Activated T-cell treated with anti-CD3 and anti-CD28 coated beads, Interleukin-2, amount 50 U/mL, for 1 hour (primary cell): ENCODE measurements at places on chromosomes 7 and 10.

DNA sequence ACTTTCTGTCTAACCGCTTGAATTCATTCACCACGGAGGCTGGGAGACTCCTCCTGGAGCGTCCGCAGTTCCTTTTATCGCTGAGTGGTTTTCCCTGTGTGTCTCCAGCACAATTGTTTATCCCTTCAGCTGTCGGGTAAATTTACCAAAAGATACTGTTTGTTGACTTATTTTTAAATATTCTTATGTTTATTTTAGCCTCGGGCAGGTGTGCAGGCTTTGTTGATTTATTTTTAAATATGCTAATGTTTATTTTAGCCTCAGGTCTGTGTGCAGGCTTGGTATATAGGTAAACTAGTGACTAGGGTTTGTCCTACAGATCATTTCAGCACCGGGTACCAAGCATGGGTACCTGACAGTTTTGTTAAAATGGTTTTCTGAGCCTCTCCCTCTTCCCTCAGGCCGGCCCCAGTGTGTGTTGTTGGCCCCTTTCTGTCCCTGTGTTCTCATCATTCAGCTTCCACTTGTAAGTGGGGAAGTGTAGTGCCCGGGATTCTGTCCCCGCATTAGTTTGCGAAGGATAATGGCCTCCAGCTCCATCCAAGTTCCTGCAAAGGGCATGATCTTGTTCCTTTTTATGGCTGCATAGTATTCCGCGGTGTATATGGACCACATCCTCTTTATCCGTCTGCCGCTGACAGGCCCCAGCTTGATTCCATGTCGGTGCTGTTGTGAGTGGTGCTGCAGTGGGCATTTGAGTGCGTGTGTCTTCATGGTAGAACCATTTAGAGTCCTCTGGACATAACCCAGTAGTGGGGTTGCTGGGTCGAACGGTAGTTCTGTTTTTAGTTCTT, 5.3 kb downstream of the GET4 start:
- no peak for DNase-seq

DNA sequence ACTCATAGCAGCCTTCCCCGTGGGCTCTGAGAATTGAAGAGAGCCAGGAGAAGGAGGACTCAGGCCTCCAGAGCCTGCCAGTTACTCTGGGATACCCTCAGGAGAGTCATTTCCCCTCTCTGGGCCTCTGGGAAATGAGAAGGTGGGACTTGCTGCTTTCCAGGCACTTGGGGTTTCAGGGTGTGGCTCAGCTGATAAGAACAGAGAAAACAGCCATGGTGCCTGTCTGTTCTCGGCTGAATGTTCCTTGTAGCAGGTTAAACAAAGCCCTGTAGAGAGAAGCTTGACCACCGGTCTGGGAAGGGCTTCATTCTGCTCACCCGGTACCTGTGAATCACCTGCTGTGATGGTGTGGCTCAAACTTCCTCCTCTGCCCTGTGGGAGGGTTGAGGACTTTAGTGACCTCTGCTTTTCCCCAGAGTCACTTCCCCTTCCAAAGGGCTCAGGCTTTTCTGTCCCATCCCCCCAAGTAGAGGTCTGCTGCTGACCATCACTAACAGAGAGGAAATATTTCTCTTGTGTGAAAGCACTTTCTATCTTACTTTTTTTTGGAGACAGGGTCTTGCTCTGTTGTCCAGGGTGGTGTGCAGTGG, 212.4 kb upstream of the GALNT17 start:
- no peak for DNase-seq

DNA sequence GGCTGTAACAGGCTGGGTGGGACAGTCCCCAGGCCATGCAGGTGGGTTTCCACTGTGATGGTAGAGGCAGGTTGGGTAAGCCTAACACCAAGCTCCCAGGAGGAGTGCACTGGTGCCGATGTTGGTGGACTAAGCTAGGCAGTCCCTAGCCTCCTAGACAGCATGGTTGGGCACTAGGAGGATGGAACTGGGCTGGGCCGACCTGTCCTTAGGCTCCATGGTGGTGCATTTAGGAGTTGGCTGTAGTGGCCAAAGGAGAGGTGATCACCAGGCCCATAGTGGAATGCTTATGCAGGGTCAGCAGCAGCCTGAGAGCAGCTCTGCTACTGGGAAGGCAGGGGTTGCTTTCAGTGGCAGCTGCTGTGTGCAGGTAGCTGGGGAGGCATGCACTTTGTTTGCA, 247.7 kb upstream of the CNTNAP2 start:
- DNase-seq = no peak

DNA sequence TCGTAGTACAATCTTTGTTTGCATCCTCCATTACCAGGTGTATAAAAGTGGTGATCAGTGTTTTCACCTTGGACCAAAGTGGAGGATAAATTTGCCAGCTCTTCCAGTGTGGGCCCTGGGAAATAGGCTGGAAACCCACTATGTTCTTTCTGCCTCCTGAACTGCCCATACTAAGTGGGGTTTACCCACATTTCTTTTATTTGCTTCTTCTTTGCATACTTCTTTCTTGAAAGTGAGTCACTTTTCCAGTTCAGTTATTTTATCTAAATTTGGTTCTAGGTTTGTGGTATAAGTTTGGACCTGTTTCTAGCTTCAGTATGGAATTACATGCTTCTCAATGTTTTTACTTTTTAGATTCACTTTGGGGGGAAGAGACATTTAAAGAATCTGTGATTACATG, 126.2 kb upstream of the ACBD5 start:
- DNase-seq = no peak

- no peak for DNase-seq
Observed at GRCh38 chr10:69891057-69891617, 89.4 kb downstream of the COL13A1 start.
